ENCODE measurements at places on chromosomes 6 and 20.
A peak's percentile ranks its signal among the peaks of the same experiment; 100 is the strongest.

GRCh38 chr6:14313248-14313647, 195.7 kb downstream of the CD83 start:
- no peak for DNase-seq

DNA sequence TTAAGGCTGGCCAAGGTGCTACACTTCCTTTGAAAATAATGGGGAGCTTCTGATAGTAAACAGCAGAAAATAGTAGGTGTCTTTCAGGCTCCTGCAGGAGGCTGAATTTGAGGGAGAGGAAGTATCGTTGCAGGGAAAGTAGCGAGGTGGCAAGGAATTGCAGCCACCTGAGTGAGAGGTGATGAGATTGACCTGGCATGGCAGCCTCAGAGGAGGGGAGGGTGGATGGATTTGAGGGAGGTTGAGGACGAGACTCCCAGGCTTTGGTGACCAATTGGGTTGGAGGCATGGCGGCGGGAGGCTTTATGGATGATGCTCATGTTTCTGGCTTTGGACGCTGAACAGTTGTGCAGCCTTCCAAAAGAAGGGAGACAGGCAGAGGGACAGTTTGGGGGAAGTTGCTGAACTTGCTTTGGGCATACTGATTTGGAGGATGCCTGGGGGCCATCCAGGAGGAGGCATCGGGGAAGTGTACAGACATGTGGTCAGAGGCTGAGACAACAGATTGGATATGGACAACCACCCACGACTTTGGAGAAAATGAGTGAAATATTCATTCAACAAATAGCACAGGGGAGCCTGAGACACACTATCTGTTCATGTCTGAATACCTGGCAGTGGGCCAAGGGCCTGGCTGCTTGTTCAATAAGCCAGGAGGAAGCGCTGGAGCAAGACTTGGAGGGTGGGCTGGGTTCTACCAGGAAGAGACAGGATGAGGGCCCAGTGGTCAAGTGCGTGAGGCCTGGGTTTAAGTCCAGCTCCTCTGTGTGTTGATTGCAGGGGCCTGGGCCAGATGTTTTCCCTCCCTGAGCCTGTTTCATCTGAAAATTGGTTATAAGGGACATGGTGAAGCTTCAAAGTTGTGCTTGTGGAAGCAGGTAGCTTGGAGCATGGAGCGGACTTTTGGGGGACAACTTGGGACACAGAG, 113.2 kb downstream of the CEBPB start:
- DNase-seq, result peak; percentile 5

- no peak for DNase-seq
These were observed 668 bp upstream of the RPP40 start for GRCh38 chr6:5004373-5005037.

- no peak for DNase-seq
These were observed 225.1 kb upstream of the MANEA start for GRCh38 chr6:95352064-95352795.

GRCh38 chr6:64479134-64479533, 843.5 kb downstream of the PHF3 start:
- DNase-seq, result no peak

- DNase-seq, result no peak
These were observed 477.0 kb downstream of the HAO1 start for GRCh38 chr20:7463290-7463689.

- no peak for DNase-seq
These were observed 389.5 kb downstream of the CBLN4 start for GRCh38 chr20:55615818-55616217.

DNA sequence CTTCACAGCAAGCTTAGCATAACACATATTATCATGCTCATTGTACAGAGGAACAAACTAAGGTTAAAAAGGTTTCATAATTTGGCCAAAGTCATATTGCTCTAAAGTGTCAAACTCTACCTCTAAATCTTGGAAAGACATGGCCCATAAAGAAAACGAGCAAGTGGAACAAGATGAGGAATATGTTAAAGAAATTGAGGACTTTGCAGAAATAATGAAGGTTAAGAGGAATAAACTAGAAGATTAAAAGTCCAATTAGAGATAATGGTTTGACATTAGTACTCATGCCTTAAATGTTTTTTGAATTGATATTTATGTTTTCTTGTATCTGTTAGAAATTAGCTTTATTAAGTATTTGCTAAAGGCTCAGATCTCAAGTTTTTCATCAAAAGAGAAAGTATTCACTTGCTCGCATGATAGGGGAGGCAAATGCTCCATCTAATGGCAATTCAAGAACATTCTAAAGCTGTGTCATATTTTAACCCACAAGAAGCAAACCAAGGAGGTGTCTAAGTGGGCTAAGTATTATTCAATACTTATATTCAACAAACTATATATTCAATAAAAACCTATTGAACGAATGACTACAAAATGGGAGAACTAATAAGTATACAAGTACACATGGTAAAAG, 192.9 kb upstream of the SPTLC3 start:
- no peak for DNase-seq

GRCh38 chr6:11197175-11197536, 35.3 kb downstream of the NEDD9 start:
- DNase-seq, result no peak

GRCh38 chr6:133621751-133622150, 267.2 kb upstream of the TCF21 start:
- no peak for DNase-seq

GRCh38 chr20:37179683-37180524, 556 bp upstream of the MROH8 start:
- DNase-seq, result no peak

DNA sequence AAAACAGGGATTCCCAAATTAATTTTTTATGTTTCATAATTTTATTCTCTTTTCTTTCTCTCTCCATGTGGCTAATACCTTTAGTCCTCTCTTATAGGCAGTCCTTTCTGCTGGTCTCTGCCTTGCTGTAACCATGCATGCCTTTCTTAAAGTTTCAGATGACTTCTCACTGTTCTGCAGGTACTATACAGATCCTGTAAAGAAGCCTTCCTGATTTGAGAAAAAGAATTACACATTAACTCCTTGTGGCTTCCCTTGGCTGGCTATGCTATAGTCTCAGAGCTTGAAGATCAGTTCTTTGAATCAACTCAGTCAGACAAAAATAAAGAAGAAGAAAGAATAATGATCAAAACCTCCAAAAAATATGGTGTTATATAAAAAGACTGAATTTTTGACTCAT, 7.3 kb upstream of the GPR63 start:
- DNase-seq, result no peak

DNA sequence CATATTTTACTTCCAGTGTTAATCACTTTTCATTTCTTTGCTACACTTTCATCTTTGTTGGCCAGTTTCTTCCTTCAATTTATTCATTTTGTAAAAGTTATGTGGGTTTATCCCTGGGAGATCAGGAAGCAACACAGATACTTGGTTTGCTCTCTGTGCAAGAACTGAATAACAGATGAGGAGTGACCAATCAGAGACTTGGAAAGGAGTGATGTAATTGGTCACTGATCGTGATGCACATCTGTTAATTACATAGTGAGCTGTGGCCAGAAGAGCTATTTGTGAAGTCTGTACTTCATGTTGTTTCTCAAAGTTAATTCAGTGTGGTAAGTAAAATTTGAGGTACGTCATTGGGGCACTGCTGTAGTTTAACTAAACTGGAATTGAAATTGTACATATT, 21.3 kb downstream of the ANKRD6 start:
- DNase-seq, result no peak

DNA sequence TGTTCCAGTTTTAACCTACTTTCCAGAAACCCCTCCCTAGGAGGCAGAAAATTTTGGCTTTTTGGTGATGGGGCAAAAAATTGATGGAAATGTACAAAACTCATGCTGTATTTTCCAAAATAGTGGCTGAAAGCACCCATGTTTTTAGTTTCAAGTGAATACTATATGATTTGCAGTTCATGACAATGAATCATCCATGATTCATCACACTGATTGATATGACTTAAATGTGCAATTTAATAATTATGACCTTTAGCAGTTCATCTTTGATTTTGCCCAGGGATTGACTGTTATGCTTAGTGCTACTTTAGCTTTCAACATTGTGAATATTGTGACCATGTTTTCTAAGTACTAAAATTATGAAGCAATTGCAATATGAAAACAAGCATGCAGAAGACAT, 478.7 kb downstream of the HTR1B start:
- no peak for DNase-seq

GRCh38 chr20:48777005-48777404, 50.8 kb downstream of the PREX1 start:
- no peak for DNase-seq

DNA sequence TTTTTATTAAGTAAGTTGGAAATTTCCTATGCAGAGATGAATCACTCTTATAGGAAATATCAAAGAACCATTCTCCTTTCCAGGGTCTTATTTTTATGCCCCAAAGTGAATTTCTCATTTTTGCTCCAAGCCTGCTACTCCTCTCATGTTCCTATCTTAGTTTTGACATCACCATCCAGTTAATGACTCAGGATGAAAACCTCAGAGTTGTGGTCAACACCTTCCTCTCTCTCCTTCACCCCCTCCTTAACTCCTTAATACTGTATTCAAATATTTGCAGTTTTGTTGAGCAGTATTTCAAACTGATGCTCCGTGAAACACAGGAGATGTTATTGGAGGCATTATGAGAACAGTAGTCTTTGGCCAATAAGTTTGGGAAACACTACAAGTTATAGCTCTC, 64.1 kb downstream of the NRN1 start:
- DNase-seq, result no peak

DNA sequence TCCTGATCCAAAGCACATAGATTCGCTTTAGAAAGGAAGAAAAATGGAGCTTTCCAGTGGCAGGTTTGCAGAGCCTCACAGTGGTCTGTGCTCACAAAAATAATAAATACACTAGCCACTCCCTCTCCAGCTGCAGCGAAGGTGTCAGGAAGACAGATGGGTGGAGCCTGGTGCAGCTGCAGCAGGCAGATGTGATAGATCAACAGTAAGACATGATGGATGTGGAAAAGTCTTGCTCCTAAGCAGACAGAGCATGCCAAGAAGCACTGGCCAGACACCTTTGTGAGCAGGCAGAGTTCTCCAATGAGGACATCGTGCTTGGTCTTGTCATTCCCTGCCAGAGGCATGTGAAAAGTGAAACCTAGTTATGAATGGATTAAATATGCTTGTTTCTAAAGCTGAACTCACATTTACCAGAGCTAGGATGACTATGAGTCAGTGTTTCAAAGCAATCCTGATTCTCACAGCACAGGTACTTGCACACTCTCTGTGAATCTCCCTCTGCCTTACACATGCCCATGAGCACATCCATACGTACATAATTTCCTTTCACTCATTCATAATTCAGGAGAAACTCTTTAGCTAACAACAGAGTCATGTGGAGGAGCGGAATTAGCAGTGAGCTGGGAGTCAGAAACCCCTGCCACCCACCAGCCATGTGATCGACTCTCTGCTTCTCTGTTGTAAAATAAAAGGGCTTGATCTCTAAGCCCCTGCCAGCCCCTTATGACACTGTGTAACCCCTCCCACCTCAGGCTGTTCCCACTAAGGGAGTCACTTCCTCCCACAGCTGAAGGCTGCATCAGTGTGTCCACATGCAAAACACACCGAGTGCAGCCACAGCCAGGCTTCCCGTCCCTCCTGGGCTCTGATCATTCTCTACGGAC, 111.2 kb downstream of the SCML4 start:
- no peak for DNase-seq

- DNase-seq, result no peak
These were observed 126.4 kb downstream of the LCA5 start for GRCh38 chr6:79410806-79411205.

- no peak for DNase-seq
These were observed 8.0 kb downstream of the RNF217 start for GRCh38 chr6:124970243-124970642.

GRCh38 chr6:125154118-125154760, 666 bp downstream of the TPD52L1 start:
- DNase-seq, result no peak

DNA sequence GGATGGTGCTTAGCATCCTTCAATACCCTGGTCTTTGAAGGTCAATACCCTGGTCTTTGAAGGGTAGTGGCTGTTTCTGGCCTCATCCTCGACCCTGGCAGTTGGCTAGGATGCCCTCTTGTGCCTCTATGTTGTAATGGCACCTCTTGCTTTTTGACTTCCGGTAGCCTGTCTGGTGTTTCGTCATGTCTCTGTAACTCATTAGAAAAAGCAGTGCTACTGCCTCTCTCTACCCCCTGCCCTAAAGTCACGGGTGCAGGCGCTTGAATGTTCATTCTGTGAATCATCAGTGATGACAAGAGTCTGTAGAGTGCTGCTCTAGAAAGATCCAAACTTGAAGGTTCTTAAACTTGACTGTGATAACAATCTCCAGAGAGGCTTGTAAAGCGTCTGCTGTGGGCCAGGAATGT, 28.3 kb downstream of the RSPO4 start:
- no peak for DNase-seq

GRCh38 chr6:31586008-31586407, at the start of gene LST1:
Gene LST1 (plus strand): TSS chr6:31586277. CDS start chr6:31587300, 1,023 bp downstream.
- DNase-seq, result no peak

DNA sequence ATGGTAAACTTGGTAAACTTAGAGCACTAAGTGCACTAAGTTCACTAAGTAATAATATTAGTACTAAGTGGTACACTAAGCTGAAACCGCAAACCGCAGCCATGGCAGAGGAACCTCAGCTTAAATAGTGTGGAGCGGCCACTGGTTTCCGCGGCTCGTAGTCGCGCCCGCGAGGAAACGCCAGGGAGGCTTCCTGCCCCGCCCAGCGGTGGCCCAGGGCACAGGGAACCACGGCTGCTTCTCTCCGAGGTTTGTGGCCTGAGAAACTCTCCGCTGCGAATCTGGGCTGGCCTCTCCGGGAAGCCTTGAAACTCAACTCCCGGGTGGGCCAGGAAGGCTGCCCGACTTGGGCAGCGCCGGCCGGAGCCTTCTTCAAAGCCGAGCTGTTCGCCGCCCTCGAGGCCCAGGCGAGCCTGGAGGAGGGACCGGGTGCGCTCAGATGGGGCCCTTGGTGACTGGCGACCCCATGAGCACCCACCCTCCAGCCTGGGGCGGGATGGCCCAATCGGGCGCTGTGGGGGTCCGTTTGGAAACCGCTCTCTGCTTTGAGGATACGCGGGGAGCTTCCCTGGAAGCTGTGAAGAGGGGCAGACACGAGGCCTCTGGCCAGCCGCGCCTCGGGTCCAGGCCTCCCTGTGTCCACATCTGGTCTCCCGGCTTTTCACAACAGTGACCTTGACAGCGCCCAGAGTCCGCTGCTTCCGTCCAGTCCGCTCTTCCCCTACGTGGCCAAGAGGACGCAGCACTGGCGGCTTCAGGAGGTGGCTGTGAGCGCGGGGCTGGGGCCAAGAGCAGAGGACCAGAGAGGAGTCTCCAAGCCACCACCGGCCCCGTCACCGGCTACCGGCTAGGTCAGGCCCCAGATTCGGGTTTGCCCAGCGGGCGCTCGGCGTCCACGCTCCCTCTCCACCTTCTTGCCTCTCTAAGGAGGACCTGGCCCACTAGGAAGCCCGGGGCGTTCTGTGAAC, 25.4 kb upstream of the HLA-E start:
- DNase-seq, result no peak

- DNase-seq, result no peak
These were observed 8.2 kb downstream of the SPDEF start for GRCh38 chr6:34547701-34548644.

Data from NCI-H748 treated with DMSO at 0.1 percent for 48 hours (cell line).